ENCODE measurements at places on chromosomes 3 and 15.

- DNase-seq = no peak
Observed at GRCh38 chr3:132135628-132136333, 101.0 kb upstream of the CPNE4 start.

- no peak for DNase-seq
Observed at GRCh38 chr3:170531054-170531453, 54.8 kb downstream of the SLC7A14 start.

- no peak for DNase-seq
Observed at GRCh38 chr3:52046186-52046901, 10.0 kb downstream of the DUSP7 start.

- no peak for DNase-seq
Observed at GRCh38 chr3:156689608-156690007, 15.2 kb downstream of the TIPARP start.

- DNase-seq = no peak
Observed at GRCh38 chr3:144039661-144040060, 68.0 kb downstream of the DIPK2A start.

- no peak for DNase-seq
Observed at GRCh38 chr3:39812537-39812936, 3.1 kb downstream of the MYRIP start.

GRCh38 chr3:119181765-119182164 lies 8.4 kb downstream of the UPK1B start:
- DNase-seq = no peak

- no peak for DNase-seq
Observed at GRCh38 chr15:45780352-45780751, 145.5 kb downstream of the SQOR start.

DNA sequence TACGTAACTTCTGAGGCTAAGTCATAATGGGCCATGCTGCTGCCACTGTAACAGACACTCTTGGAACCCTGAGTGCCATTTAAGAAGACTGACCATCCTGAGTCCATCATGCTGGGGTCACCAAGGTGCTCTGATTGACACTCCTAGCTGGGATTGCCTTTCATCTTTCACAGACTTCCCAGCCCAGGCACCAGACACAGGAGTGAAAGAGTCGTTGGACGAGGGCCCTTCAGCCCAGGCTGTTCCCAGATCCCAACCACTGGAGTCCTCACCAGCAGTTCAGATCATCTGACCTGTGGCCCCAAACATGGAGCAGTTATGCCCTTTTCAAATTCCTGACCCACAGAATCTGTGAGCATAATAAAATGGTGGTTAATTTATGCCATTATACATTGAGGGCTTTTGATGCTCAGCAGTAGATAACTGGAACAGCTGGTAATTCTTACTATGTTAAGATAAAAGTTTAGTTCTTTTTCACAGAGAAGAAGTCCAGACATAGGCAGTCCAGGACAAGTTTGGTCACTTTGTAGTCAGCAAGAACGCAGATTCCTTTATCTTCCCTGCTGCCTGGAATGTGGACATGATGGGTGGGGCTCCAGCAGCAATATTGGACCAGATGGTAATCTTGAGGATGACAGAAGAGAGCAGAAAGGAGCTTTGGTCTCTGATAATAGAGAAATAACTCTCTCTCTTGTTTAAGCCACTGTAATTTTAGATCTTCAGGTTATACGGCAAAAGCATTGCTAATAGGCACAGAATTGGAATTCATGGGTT lies 7.3 kb upstream of the EHD4 start:
- DNase-seq = no peak

GRCh38 chr15:98147415-98147814 lies 186.9 kb downstream of the ARRDC4 start:
- no peak for DNase-seq

DNA sequence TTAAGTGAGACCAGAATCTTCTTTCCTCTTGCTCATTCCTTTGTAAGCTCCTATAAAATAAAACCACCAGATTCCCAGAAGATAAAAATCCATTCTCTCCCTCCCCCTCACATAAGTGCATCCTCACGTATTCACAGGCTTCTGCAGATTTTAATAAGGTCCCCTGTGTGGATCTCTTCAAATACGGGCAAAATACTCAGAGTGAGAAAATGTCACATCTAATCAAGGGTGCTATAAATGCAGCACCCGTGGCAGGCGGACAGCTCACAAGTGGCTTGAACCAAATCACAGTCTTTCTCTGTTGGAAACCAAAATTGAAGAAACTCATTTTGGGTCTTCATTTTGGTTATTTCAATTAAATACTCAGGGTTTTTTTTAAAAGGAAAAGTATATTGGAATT lies 212.9 kb upstream of the CMC1 start:
- DNase-seq = no peak

DNA sequence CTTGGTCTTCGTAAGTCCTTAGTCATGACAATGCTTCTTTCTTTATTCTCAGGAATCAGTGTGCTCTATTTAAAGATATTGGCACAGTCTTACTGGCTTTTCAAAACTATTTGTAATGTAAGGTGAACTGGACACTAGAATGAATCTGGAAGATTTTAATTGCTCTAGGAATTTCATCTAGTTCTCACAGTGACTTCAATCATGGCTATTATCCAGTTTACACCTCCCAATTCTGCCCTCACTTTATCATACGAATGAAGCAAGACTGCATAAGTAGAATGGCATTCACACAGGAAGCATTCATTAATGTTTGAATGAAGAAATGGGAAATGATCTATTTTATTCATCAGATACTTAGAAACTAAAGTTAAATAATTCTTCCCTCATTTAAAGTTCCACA lies 26.7 kb upstream of the DRD3 start:
- no peak for DNase-seq

DNA sequence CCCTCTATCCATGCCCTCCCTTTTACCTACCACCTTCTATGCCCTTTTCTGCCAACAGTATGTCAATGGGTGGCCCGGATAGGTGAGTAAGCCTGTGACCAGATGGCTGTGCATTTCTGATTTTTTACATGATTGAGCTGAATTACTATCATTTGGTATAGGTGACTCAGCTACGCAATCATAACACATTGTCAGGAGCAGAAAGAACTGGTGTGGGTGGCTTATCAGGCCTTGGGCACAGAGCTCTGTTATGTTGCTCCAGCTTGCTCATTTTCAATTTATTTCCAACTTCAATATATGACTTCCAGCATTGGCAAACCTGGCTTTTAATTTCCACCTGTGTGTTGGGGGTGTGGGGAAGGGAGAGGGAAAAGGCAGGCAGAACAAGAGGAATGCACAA lies 86.6 kb upstream of the AGBL1 start:
- peak; percentile 92 for DNase-seq

GRCh38 chr3:94117729-94118128 lies 54.9 kb downstream of the NSUN3 start:
- DNase-seq = no peak

DNA sequence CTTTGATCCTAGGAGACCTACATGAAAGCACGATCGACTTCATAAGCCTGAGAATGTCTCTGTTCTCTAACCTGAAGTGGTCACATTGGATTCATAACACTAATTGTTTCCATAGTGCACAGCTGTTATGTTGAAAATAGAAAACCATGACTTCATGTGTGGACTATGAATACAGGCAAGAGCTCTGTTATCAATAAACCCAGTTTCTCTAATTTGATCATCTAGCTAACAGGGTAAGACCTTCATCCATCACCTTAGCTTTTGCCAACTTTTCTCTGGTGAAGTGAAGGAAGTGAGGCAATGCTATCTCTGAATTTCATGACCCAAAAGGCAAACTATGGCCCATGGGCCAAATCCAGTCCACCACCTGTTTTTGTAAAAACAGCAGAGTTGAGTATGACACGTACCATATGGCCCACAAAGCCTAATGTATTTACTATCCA lies 27.2 kb downstream of the ABI3BP start:
- DNase-seq = no peak

GRCh38 chr15:80778964-80779657 lies at the start of gene CEMIP:
CEMIP (plus strand) TSS chr15:80779370; CDS start chr15:80873880, 94,510 bp downstream.
- peak; percentile 76 for DNase-seq

DNA sequence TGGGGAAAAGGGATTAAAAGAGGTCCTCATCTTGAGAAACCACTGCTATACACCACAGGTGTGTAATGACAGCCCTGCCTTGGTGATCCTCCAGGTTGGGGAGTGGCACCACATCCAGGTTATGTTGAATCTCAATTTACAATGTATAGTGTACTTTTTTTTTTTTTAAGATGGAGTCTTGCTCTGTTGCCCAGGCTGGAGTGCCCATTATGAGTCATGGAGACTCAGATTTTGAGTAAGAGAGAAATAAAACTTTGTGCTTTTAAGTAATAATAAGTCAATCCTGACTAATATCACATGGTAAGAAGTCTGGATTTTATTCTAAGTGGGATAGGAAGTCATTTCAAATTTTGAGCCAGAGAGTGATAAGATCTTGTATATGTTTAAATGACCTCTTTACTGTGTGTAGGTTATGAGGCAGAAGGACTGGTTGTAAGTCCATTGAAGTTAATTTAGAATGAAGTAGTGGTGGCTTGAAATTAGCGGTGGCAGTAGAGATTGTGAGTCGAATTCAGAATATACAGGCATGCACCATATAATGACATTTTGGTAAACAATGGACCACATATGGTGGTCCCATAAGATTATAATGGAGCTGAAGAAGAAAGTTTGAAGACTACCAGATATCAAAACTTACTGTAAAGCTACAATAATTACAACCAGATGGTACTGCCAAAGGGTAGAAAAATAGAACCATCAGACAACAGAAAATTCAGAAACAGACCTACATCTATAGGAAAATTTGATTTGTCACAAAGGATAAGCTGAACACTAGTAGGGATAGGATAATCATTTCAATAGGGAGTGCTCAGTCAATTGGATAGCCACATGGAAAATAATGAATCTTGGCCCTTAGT lies 20.7 kb downstream of the POPDC2 start:
- no peak for DNase-seq

- DNase-seq = no peak
Observed at GRCh38 chr15:58332676-58333400, 99.0 kb upstream of the LIPC start.

DNA sequence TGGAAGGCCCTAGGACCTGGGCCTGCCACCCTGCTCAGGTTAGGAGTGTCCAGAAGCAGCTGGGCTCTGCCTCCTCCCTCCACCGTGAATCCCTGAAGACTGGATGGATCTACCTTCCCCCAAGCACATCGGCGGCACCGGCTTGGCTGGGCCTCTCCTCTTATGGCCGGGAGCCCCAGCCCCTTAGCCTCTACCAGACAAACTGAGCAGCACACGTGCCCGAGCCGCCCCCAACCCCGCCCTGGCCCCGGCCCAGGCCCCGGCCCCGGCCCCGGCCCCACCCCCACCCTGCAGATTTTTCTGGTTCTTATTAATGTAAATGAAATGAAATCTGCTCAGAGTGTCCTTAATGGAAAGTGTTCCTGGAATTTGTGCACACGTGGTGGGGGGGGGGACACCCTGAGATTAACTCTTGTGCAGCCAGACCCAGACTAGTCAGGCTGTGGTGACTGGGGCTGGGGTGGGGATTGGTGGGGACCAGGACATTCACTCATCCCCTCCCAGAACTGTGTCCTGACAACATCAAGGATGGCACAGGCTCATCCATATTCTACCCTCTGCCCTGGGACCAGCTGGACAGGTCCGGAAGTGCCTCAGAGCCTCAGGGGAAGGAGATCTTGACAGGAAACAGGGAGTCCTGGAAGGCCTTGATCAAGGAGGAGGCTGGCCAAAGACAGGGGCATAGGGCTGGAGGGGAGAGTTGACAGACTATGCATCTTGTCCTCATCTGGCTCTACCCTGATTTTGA lies 30.9 kb upstream of the SEMA3F start:
- DNase-seq = no peak

- DNase-seq = no peak
Observed at GRCh38 chr3:29697989-29698388, 417.1 kb downstream of the RBMS3 start.

GRCh38 chr15:65089206-65089824 lies 12.8 kb downstream of the KBTBD13 start:
- no peak for DNase-seq

DNA sequence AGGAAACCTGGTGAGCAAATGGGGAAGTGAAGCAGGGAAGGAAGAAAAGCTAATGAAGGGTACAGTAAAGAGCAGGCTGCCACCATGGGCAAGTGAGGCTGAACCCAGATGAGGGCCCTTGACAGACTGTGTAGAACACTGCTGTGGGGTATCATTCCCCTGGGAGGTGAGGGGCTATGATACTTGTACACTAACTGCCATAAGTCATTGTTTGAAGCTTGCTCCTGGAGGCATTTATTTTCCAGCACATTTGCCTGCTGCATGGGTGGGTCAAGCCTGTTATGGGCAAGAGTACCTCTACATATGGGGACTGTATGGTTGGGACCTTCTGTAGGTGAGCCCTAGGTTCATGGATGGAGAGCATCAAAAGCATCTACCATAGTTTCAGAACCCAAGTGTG lies 57.4 kb downstream of the POMGNT2 start:
- no peak for DNase-seq

DNA sequence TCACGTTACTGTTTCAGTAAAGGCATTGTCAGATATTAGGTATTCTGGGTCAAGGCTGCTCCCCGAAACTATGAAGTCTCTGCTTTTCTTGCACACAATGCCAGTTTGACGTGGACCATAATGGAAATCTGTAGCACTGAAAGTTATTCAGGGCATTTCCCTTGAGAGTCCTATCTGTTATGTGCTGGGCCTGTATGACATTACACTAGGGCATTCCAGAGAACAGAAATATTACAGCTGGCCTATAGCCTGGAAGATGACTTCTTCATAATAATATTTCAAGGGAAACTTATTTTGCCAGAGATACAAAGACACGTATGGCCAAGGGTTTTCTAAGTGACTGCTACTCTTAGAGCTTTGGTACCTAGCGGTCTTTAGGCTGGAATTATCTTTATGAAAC lies 613.6 kb upstream of the CBLB start:
- DNase-seq = no peak

- DNase-seq = peak; percentile 60
Observed at GRCh38 chr3:158539414-158540014, 31.5 kb upstream of the MLF1 start.

GRCh38 chr15:88950600-88951160 lies 37.5 kb upstream of the MFGE8 start:
- no peak for DNase-seq

- no peak for DNase-seq
Observed at GRCh38 chr3:121819236-121819635, 15.6 kb downstream of the IQCB1 start.

DNA sequence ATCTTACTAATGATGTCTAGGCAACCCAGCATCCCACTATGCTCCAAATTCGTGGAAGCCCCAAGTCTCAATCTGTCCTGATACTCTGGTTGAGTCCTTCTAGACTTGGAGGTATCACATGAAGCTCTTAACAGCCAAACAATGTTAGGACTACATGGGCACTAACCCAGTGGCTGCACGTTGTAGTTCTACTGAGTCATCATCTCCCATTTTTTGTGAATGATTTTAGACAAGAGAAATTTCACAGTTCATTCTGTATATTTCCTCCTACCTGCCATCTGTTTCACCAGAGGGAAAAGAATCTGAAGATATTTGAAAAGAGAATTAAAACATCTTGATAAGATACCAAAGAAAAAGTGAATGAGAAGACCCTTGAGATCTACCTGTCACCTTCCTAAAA lies 9.8 kb upstream of the WWTR1 start:
- no peak for DNase-seq

- no peak for DNase-seq
Observed at GRCh38 chr3:12351145-12351544, 62.3 kb downstream of the PPARG start.

Measured in NCI-H2171 treated with DMSO at 0.1 percent for 48 hours (cell line).